Ovary (tissue), 10 donors: ENCODE measurements at places on chromosomes 4 and X. TPM values are rescaled to one million over a fixed set of nuclear protein-coding genes. Genes with fewer than 3 reads are reported as not detected.

The ATP2B3 gene
- total RNA-seq = not detected

The ELF2 gene
- 41.7 TPM for total RNA-seq

The GALNTL6 gene
- not detected for total RNA-seq

GRCh38 chr4:124594945-124595344 lies 117.6 kb downstream of the ANKRD50 start:
- no peak for DNase-seq

GRCh38 chrX:15129412-15129811 lies 140.5 kb downstream of the ASB9 start:
- DNase-seq = no peak
